Effector CD4-positive, alpha-beta T cell (primary cell): ENCODE measurements at places on chromosomes 6 and 20.

- no peak for DNase-seq
These were observed 225.1 kb downstream of the TBX18 start for GRCh38 chr6:84539122-84539856.

GRCh38 chr20:62815066-62815991, 1.5 kb upstream of the COL9A3 start:
- no peak for DNase-seq

- DNase-seq = no peak
These were observed 50.1 kb downstream of the FOXC1 start for GRCh38 chr6:1659816-1660215.

GRCh38 chr6:23448281-23448680, 677.7 kb upstream of the NRSN1 start:
- DNase-seq = no peak

DNA sequence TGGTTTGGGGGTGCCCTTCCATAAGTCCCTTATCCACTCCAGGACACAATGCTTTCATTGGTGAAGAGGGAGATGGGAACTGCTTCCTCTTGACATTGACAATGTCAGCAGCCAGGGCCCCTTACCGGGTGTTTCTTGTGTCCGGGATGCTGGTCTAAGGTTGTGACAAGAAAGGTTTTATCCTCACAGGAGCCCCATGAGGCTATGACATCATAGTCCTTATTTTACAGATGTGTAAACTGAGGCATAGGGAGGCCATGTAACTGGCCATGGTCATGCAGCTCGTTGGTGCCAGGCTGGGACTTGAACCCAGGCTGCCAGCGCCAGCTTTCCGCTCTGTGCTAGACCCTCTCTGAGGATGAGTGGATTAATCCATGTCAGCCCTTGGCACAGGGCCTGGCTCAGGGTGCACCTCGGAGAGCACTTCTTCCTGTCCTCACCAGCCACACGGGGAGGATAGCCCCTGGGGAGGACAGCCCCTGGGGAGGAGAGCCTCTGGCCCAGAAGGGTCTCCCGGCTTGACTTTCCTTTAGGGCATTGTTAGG, 157.3 kb downstream of the SYCP2 start:
- no peak for DNase-seq

DNA sequence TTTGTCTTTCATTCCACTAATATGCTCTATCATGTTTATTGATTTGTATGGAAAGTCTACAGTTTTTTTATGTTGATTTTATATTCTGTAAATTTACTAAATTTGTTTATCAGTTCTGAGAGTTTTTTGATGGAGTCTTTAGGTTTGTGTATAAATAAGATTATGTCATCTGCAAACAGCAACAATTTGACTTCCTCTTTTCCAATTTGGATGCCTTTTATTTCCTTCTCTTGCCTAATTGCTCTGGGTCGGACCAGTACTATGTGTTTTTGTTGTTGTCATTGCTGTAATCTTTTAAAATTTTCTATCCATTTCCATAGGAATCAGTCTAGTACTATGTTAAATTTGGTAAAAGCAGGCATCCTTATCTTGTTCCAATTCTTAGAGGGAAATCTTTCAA, 31.5 kb upstream of the POLR1H start:
- no peak for DNase-seq

GRCh38 chr6:102736941-102737368, 1343.4 kb downstream of the GRIK2 start:
- DNase-seq = no peak

- no peak for DNase-seq
These were observed 142.4 kb downstream of the MTHFD1L start for GRCh38 chr6:151007922-151008321.

- no peak for DNase-seq
These were observed 4.3 kb downstream of the LRFN2 start for GRCh38 chr6:40582892-40583291.

- no peak for DNase-seq
These were observed 49.6 kb upstream of the PTPRK start for GRCh38 chr6:128569732-128570679.
